ENCODE measurements at places on chromosomes 6 and 20. TPM values are rescaled to one million over a fixed set of nuclear protein-coding genes. Genes with fewer than 3 reads are reported as not detected.

- no peaks in the 10 kb centered on the region for H3K36me3 ChIP-seq
- no peak for DNase-seq
- H3K27me3 ChIP-seq: no peaks in the 10 kb centered on the region
- no peak overlapping the region for H3K27ac ChIP-seq
- H3K4me1 ChIP-seq: no peaks in the 10 kb centered on the region
- H3K4me3 ChIP-seq: no peak overlapping the region
These were observed 71.7 kb upstream of the ZMYND8 start for GRCh38 chr20:47428164-47428563.

DNA sequence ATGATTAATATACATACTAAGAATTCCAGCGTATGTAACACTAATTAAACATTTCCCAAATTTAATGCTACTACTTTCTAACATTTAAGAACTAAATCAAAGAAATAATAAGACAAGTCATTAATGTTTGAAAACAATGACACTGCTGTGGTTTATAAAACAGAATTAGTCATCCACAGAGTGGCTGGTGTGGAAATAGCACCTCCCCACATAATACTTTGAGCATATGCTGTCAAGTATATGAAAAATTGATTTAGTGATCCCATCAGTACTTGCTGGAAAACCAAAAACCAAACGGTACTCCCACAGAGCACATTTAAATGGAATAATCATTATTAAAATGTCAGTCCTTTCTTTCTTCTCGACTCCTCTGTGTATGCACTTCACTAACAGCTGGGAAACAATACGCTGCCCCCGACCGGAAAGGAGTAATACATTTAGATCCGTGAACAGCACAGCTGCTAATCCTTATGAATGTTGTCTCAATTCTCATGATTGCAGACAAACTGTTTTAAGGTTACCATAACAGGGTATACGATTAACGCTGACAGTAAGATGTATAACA is 78.4 kb downstream of the PREP start:
- DNase-seq: no peak
- no peaks in the 10 kb centered on the region for H3K27me3 ChIP-seq
- H3K4me1 ChIP-seq: peaks cover 23% of the 10 kb centered on the region
- H3K4me3 ChIP-seq: no peak overlapping the region
- peaks cover 16% of the 10 kb centered on the region for H3K36me3 ChIP-seq

GRCh38 chr6:162443101-162443500 is 284.5 kb downstream of the PRKN start:
- DNase-seq: no peak

DNA sequence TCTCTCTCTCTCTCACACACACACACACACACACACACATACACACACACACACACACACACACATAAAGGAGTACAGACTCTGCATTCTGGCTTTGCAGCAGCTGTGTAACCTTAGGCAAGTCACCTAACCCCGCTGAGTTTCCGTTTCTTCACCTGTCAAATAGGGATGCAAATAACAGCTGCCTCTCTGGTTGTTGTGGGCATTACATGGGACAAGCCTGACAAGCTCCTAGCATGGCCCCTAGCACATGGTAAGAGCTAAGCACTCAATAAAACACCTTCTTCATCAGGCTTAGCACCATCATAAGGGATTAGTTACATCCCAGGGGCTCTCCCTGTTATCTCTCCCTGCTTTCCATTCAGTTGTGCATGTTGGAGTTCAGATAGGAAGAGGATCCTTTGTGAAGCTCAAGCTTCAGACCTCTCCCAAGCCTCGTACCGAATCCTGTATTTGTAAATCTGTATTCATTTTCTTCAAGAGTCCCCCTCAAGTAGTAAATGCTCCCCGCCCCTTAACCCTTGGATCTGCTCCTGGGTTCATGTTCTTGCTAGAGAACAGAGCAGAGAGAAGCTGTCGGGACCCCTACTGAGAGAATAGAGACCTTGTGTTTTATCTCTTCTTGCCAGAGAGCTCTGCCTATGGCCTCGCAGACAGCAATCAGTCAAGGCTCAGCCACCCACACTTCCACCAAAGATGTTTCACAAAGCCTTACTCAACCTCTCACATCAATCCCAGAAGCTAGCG is 2.2 kb downstream of the SLC13A3 start:
- peaks cover 8% of the 10 kb centered on the region for H3K4me1 ChIP-seq
- no peaks in the 10 kb centered on the region for H3K36me3 ChIP-seq
- no peak for DNase-seq
- no peak overlapping the region for H3K27ac ChIP-seq

- H3K4me1 ChIP-seq: no peaks in the 10 kb centered on the region
- H3K27ac ChIP-seq: no peak overlapping the region
- no peaks in the 10 kb centered on the region for H3K27me3 ChIP-seq
- H3K4me3 ChIP-seq: no peak overlapping the region
- no peak for DNase-seq
These were observed 12.9 kb upstream of the RBL1 start for GRCh38 chr20:37108676-37109075.

- H3K27ac ChIP-seq: no peak within 1 kb of the TSS
- DNase-seq: peak; percentile 94
- peak within 1 kb of the TSS; percentile 71 for H3K4me3 ChIP-seq
These were observed at the start of gene BMP6 for GRCh38 chr6:7725849-7726415. Gene BMP6 (plus strand): TSS chr6:7726099. CDS start chr6:7726956, 857 bp downstream.

GRCh38 chr6:95248499-95248898 is 328.8 kb upstream of the MANEA start:
- DNase-seq: no peak
- H3K27ac ChIP-seq: no peak overlapping the region
- no peaks in the 10 kb centered on the region for H3K36me3 ChIP-seq

GRCh38 chr6:73652637-73653570 is 888 bp downstream of the SLC17A5 start:
- H3K27me3 ChIP-seq: no peaks in the 10 kb centered on the region
- H3K27ac ChIP-seq: peak overlapping the region; percentile 98
- H3K4me1 ChIP-seq: peaks cover 26% of the 10 kb centered on the region
- no peaks in the 10 kb centered on the region for H3K36me3 ChIP-seq

GRCh38 chr6:53862662-53863462 is 68.1 kb downstream of the LRRC1 start:
- no peaks in the 10 kb centered on the region for H3K36me3 ChIP-seq
- no peak for DNase-seq

GRCh38 chr6:10460096-10460495 is 45.2 kb upstream of the TFAP2A start:
- H3K4me1 ChIP-seq: no peaks in the 10 kb centered on the region
- no peaks in the 10 kb centered on the region for H3K27me3 ChIP-seq
- H3K27ac ChIP-seq: no peak overlapping the region
- DNase-seq: no peak

GRCh38 chr6:109531446-109531845 is 48.4 kb upstream of the ZBTB24 start:
- no peak for DNase-seq
- H3K27ac ChIP-seq: no peak overlapping the region
- H3K4me1 ChIP-seq: no peaks in the 10 kb centered on the region

GRCh38 chr6:52399511-52400312 is 20.4 kb upstream of the EFHC1 start:
- peaks cover 12% of the 10 kb centered on the region for H3K36me3 ChIP-seq
- H3K27me3 ChIP-seq: no peaks in the 10 kb centered on the region
- DNase-seq: peak; percentile 30
- H3K4me1 ChIP-seq: no peaks in the 10 kb centered on the region
- no peak overlapping the region for H3K4me3 ChIP-seq
- no peak overlapping the region for H3K27ac ChIP-seq

DNA sequence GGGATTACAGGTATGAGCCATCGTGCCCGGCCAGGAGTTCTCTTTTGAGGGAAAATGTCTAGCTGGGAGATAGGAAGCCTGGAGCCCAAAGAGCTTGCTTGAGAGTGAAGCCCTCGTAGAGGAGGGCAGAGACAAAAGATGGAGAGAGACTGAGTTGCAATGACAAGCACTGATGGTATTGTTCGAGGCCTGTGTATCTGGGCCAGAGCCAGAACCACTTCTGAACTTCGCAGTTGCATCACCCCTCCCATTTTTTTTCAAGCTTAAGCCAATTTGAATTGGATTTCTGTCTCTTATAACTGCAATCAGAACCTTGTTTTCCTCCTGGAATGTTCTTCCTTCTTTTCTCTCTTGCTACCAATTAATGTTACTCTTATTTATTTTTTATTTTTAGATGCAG is 83.1 kb downstream of the KCNB1 start:
- no peaks in the 10 kb centered on the region for H3K36me3 ChIP-seq
- DNase-seq: no peak
- no peaks in the 10 kb centered on the region for H3K27me3 ChIP-seq

GRCh38 chr6:166313255-166314070 is 5.3 kb upstream of the PRR18 start:
- no peak overlapping the region for H3K27ac ChIP-seq
- H3K27me3 ChIP-seq: peaks cover 1% of the 10 kb centered on the region
- peaks cover 3% of the 10 kb centered on the region for H3K4me1 ChIP-seq
- no peaks in the 10 kb centered on the region for H3K36me3 ChIP-seq
- no peak overlapping the region for H3K4me3 ChIP-seq
- DNase-seq: peak; percentile 80

- H3K27me3 ChIP-seq: no peaks in the 10 kb centered on the region
- no peak for DNase-seq
- H3K4me1 ChIP-seq: no peaks in the 10 kb centered on the region
- no peaks in the 10 kb centered on the region for H3K36me3 ChIP-seq
These were observed 98.1 kb downstream of the SYNDIG1 start for GRCh38 chr20:24567508-24567907.

The R3HDML gene
- not detected for total RNA-seq

The TMC2 gene
- 0.46 TPM for total RNA-seq

The NKX2-4 gene
- total RNA-seq: not detected

The NR2E1 gene
- not detected for total RNA-seq

The GRM1 gene
- not detected for total RNA-seq

The HUS1B gene
- total RNA-seq: 14.7 TPM

All from upper lobe of left lung (tissue), 6 donors.